ENCODE measurements at places on chromosomes 7 and 10.

- DNase-seq = no peak
These were observed 386 bp upstream of the AS3MT start for GRCh38 chr10:102868911-102869257.

DNA sequence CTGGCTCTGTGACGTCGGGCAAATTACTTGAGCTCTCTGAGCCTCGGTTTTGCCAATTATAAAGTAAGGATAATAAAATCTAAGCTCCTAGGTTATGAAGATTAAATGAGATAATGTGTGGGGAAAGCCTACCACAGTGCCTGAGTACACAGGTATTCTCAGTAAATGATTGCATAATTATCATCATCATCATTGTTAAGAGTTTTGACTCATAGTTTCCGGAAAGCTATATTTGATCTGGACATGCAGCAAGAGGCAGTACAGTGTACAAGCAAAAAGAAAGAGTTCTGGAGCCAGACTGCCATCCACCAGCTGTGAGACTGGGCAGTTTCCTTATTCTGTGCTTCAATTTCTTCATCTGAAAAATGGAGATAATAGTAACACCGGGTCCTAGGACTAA lies 155.6 kb upstream of the YAE1 start:
- no peak for DNase-seq

GRCh38 chr10:112382515-112383235 lies 8.8 kb downstream of the ACSL5 start:
- DNase-seq = no peak

- no peak for DNase-seq
These were observed 151.1 kb upstream of the CACNA2D1 start for GRCh38 chr7:82594665-82595064.

- no peak for DNase-seq
These were observed 15.4 kb upstream of the EIF5AL1 start for GRCh38 chr10:79496896-79497295.

DNA sequence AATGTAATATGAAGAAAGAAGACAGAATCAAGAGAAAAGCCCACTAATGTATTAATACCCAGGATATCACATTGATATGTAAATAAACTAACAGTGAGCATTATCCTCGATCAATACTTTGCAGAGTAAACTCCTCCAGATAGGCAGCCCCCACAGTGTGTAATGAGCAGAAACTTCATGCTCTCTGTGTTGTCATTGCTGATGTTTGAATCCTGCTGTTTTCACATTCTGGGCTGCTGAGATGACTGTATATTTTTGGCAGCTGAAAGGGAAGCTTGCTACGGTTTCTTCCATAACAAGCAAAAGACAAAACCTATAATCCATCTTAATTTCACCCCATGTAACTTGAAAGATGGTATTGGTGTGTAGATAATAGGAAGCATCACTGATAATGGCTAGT lies 15.3 kb upstream of the THSD7A start:
- no peak for DNase-seq

Measured in activated naive CD4-positive, alpha-beta T cell treated with anti-CD3 and anti-CD28 coated beads, Interleukin-2, amount 50 U/mL, for 72 hours (primary cell).